ENCODE measurements at places on chromosomes 7 and 10.

- DNase-seq, result no peak
These were observed 44.9 kb downstream of the INSYN2A start for GRCh38 chr10:127151541-127151940.

- peak; percentile 59 for DNase-seq
These were observed 1.6 kb upstream of the IDI1 start for GRCh38 chr10:1050554-1050953.

- no peak for DNase-seq
These were observed 6.1 kb downstream of the KCTD7 start for GRCh38 chr7:66634816-66635215.

DNA sequence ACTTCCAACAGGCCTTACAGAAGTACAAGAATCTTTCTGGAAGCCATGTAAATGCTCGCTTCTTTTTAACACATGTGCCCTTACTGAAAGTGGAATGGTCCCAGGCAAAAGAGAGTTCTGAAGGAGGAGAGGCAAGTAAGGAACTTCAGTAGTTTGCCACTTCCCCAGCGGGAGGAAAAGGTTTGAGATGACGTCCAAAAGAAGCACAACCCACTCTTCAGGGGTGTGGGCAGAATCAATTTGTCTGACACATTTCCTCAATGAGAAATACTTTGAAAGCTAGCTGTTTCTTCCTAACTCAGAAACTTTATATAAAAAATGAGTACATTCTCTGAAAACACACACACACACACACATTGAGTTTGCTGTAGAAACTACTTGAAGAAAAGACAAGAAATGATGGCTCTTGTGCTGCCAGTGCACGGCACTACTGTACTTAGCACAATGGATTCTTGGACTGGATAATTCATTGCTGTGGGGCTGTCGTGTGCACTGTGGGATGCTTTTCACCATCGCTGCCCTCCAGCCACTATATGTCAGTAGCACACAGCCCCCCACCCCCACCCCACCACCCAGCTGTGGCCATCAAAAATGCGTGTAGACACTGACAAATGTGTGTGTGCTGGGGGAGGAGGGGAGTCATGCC, 183.0 kb downstream of the SRPK2 start:
- no peak for DNase-seq

DNA sequence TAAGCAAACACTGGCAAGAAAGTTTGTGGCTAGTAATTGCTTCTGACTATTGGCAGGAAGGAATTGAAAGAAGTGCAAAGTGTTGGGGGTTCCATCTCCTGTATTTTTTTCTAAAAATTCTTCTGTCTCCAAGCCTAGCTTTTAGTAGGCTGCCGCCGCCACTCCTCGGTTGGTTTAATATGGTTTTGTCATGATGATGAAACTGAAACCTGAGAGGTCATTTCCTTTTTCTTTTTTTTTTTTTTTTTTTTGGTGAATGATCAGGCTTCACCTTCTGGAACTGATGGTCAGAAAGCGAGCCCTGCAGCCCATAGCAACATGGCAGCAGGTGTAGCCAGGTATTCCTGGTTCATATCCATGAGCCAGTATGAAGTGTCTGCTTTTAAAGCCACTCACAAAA, 75.3 kb upstream of the AGBL3 start:
- DNase-seq, result no peak

- DNase-seq, result no peak
These were observed 71.3 kb upstream of the PODXL start for GRCh38 chr7:131627735-131628190.

- no peak for DNase-seq
These were observed 1.2 kb downstream of the STRIP2 start for GRCh38 chr7:129435414-129435829.

DNA sequence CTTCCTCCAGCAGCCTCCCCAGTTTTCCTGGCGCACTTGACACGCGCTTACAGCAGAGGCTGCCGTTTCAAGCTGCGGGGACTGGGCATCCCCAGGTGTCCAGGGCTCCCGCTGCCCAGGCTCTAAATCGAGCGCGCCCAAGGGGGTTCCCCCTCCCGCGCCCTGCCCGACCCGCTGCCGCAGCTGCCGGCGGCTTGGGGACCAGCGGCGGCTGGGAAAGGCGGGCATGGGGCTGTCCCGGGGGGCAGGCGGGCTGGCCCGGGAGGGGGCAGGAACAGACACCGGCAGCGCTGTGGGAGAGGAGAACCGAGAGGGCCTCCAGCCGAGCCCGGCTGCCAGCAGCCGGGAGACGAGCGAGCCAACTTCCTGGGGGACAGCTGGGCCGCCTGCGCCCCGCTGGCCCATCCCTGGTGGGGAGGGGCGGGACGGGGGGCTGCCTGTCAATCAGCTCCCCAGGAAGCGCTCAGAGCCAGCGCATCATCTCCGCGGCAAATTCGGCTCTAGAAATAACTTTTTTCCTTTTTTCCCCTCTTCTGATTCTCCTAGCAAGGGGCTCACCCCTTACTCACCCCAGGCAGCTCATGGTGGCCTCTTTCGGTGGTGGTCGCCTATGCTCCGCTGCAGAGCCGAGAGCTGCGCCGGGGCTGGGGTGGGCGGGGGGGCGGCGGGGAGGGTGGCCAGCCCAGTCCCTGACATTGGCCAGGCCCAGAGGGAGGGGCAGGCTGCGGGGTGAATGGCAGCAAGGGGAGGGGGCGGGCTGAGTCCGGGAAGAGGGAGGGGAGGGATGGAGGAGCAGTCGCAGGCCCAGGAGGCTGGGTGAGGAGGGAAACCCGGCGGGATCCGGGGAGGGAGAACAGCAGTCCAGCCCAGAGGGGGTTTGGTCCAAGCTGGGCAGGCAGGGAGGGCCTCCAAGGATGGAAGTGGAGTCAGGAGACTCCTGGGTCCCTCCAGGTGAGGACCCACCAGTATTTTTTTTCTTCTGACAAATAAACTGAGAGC, 14.7 kb downstream of the GRID2IP start:
- DNase-seq, result no peak

DNA sequence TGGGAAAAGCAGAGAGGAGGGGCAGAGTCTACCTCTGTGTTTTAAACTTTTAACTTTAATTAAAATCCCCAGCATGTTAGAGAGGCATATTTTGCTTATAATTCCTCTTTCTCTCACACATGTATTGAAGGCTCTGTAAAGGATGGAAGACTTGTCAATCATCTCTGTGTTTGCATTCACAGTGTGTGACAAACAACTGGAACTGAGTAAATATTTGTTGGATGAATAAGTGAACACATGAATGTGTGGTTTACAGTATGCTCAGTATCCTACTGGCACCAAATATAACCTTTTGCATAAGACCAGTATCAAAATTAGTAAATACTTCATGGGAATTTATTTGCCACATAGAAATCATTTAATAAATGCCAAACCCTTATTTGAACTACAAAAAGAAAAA, 829.0 kb downstream of the GRID1 start:
- DNase-seq, result no peak

DNA sequence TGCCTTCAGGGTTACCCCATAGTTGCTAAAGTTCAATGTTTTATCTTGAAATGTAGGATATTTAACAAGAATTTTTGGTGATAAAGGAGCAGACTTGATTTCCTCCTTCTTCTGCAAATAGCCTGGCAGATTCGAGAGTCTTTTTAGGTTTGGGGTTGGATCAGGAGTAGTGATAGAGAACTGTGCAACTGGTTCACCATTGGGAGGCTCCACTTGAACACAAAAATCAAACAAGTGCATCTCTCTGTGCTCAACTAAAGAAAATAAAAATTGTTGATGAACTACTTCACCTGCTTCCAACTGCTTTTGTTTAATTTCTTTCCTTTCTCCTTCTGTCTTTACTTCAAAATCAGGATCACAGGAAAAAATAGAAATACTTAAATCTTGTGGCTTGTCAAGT, 58.5 kb downstream of the MACC1 start:
- no peak for DNase-seq

- DNase-seq, result no peak
These were observed 86.7 kb downstream of the MDFIC start for GRCh38 chr7:115008465-115009114.

DNA sequence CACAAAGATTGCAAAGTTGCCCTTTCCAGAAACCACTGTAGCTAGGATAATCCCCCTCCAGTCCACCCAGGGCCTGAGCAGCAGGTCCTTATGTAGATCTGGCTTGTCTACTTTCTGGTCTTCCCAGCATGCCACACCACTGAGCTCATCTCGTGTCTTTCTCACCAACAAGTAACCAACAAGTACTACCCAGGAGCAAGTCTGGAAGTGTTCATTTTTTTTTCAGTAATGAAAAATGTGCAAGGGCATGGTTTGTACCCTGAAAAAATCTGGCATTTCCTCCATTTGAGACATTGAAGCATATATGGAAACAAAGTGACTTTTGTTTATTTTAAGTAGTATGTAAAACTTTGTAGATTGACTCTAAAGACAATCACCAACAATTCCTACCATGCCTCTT, 120.8 kb downstream of the INHBA start:
- no peak for DNase-seq

DNA sequence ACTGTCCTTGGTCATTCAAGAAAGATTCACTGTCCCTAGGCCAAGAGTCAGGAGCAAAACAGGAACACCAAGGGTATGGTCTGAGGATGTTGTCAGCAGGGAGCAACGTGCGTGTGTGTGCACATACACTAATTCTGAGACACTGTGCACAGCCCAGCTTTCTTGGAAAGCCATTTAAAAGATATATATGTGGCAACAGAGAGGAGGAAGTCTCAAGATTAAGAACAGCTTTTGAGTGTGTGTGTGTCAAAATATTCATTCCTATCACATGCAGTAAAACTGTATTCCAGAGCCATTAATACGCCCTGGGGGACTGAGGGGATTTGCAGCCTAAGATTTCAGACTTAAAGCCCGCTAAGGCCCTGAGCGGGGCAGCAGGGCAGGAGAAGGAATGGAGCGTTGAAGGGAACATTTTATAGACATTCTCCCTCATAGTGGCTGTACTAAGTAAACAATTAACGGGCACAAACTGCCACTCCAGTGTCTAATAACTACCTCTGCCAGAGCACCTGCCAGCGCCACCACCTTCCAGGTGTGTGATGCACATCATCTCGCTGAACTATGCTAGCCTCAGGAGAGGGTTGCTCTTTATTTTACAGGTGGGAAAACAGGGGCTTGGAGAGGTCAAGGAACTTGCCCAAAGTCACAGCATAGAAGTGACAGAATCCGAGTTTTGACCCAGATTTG, 2.0 kb downstream of the NOD1 start:
- no peak for DNase-seq

- peak; percentile 27 for DNase-seq
These were observed 241.5 kb downstream of the PHTF2 start for GRCh38 chr7:78039790-78040776.

- no peak for DNase-seq
These were observed 20.2 kb upstream of the HPS1 start for GRCh38 chr10:98466861-98467505.

DNA sequence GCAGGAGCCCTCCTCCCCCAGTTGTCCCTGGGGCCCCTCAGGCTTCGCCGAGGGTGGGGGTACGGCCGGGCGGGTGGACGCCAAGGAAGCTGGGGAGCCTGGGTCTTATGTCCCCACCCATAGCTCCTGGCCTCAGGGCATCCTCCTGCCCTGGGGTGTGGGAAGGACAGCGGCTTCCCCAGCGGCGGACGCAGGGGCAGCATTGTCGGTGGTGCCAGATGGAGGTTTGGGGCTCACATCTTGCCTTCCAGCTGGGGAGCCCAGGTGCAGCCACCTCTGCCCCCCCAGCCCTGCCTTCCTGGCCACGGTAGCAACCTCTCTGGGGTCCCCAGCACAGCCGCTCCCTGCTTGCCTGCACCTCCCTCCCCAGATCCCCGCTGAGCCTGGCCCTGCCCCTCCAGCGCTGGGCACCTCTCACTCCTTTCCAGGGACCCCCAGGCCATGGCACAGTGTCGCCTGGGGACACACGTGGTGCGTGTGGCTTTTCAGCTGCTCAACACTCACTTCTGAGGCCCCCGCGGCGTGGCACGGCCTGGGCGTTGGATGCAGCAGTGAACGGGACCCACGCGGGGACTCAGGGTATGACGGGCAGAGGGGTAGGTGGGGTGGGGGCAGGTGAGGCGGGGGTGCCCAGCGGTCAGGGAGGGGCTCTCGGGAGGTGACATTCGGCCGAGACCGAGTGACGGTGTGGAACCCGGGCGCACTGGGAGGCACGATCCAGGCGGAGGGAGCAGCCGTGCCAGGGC, 53.1 kb downstream of the UNCX start:
- DNase-seq, result no peak

DNA sequence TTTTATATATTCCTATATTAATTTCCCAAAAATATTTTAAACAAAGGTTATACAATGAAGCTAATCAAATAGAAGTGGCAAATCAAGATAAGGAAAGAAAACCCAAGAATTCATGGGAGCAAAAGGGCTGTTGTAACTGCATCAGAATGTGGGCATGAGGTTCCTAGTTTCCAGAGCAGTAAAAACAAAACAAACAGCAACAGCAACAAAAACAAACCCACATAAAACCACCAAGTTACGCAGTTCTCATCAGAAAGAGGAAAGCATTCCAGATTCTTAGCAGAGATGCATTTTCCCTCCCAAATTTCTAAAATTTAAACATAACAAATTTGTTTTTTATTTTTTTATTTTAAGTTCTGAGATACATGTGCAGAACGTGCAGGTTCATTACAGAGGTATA, 34.8 kb upstream of the MSMB start:
- no peak for DNase-seq

DNA sequence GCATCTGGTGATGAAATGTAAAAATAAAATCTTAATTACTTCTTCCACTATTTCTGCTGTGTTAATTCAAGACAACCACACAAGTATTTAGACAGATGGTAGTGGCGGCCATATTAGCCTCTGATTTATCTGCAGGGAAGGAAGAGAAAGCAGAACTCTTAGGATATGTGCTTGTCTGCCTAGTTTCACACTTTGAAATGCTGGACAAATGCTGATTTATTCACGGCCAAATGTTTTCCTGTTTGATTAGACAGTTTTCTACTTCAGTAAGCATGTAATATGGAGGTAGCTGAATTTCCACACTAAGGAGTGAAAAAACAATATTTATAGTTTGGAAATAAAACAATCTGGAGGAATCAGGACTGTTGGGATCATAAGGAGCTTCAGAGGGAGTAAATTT, 158.1 kb downstream of the AGMO start:
- no peak for DNase-seq

DNA sequence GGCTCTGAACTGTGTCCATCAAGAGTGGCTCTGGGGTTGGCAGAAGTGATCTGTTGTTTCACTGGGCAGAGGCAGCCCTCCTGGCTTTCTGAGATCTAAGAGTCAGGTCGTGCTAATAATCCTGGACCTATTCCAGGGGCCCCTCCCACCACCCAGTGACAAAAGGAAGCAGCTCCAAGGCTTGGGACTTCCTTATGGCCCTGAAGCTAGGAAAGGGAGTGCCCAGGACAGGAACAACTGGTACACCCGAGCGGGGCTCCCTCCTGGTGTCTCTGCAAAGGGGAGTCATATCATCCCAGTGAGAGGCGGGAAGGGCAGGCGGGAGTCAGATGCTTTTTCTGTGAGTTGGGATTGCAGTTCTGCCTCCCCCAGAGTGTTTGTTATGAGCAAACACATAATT, 32.3 kb downstream of the RPS24 start:
- no peak for DNase-seq

GRCh38 chr7:106010331-106010730, 47.3 kb downstream of the CDHR3 start:
- no peak for DNase-seq

Measured in CD4-positive, alpha-beta T cell treated with Interferon gamma for 1 hour (primary cell).